ENCODE measurements at places on chromosomes 7 and 10.

- no peak for DNase-seq
These were observed 9.0 kb downstream of the SPOCK2 start for GRCh38 chr10:72079356-72079755.

DNA sequence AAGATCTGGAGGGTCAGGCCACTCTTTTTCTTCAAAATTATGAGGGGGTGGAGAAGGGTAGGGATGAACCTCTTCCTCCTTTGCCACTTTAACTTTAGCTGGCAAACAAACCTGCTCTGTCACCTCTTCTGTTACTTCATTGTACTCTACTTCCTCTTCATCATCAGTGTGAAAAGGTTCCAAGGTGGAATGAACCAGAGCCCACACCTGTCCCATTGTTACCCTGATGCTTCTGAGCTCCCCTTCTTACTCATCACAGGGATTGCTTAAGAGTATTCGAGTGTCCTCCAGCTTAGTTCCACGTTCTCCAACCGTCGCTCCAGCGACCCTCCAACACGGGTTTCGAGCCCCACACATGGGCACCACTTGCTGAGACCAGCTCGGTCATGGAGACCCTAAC lies 5.2 kb downstream of the MRPS24 start:
- no peak for DNase-seq

DNA sequence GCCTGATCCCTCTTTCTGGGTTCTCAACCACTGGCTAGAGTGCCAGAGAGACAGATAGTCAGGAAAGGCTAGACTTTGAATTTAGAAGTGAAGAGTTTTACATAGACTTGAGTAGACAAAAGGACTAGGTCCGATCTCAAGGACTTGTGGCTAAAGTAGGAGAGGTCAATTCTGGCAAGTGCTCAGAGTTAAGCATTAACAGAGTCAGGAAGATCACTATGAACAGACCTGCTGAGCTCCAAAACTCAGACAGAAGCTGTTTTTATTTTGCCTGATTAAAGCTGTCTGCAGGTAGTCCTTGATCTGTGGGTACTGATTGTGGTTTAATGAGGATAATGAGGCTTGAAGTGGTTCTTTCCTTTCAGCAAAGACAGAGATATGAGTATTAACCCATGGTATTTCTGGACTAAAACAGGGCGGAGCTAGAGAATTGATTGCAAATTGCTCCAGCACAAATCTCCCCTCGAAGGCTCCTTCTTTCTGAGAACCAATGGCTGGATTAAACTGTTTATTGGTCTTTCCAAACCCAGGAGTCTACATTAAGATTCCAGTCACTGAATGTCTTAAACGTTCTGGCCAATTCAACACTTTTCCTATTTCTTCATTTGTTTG lies 423.2 kb downstream of the IPMK start:
- no peak for DNase-seq

DNA sequence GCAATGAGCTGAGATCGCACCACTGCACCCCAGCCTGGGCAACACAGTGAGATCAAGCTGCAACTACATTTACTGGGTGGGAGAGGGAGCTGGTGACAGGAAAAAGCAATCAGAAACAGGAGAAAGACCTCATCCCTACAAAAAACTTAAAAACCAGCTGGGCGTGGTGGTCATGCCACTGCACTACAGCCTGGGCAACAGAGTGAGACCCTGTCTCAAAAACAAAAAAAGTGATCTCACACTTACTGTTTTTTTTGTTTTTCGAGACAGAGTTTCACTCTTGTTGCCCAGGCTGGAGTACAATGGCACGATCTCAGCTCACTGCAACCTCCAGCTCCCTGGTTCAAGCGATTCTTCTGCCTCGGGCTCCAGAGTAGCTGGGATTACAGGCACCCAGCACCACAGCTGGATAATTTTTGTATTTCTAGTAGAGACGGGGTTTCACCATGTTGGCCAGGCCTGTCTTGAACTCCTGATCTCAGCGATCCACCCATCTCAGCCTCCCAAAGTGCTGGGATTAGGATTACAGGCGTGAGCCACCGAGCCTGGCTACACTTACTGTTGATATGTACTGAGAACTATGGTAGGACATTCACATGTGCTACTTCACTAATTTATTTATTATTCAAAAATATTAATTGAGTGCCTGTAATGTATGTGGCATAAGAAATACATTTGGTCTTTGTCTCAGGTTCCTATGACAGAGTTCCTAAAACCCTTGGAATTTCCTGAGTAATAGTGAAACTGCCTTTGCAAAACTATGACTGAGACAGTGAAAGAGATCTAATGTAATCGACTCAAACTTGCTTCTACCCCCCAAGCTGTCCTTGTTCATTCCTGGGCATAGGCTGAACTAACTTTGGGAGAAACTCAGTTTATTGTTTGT lies 27.7 kb upstream of the NRBF2 start:
- no peak for DNase-seq

GRCh38 chr7:102107474-102108104 lies 179.1 kb upstream of the SH2B2 start:
- no peak for DNase-seq

DNA sequence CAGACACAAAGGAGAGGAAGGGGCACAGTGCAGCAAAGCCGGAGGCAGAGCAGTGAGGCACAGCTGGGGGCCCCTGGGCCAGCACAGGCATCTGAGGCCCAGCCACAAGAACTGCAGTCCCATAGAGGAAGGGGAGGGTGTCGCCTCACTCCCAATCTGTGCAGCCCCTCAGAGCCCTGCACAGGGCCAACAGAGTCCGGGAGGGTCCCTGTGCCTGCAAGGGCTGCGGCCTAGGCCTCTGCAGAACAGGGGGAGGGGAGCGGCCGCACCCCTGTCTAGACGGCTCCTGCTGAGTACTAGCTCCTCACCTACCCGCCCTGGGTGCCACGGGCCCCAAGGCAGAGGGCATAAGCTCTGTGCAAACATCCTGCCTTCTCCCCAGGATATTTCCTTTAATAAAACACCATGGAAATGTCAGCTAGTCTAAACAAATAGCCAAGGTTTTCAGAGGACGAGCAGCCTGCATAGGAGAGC lies 32.4 kb upstream of the RET start:
- no peak for DNase-seq

GRCh38 chr10:3955493-3955892 lies 170.5 kb upstream of the KLF6 start:
- DNase-seq: no peak

DNA sequence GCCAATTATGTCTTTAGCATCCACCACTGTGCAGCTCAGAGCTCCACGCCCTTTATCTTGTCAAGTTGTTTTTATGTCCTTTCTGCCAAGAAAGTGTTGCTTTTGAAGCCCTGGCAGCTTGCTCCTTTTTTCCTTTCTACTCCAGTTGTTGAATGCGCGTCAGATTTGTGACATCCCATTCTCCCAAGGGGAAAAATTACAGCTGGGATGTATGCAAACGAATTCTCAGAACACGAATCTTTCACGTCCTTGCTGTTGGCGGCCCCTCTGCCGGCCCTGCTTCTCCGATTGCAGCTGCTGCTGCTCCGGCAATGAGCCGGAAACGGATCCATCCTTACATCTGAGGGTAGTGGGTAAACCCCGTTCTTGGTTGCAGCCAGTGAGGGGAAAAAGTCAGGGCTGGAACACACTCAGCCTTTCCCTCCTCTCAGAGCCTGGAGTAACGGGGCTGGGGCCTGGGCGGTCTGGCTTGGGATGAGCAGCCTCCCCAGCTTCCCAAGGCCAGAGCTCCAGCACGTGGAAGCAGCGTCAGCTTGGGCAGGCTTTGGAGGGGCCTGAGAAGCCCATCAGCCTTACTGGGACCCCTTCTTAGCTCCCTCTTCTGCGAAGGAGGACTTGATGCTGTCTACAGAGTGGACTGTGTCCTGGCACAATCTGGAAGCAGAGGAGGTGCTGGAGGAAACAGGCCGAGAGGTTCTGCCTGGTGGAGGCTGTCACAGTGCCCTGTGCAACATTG lies 79.0 kb upstream of the CHST15 start:
- no peak for DNase-seq

- DNase-seq: no peak
These were observed 10.8 kb upstream of the INTS1 start for GRCh38 chr7:1514995-1515401.

GRCh38 chr10:110746254-110746826 lies 102.2 kb downstream of the RBM20 start:
- DNase-seq: no peak

DNA sequence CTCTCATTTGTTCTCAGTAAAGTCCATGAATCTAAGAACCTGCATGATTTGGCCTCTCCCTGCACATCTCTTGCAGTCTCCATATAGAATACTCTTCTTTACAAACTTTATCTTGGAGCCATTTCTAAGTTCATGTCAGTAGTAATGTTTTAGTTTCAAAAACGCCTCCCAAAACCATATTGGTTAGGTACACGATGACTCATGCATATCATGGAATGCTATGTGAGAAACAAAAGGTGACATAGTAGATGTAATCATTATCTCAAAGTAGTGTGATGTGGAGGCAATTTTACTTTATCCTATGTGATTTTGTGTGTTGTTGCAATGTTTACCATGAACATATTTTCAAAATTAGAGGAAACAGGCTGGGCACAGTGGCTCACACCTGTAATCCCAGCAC lies 520.7 kb downstream of the KCNMA1 start:
- DNase-seq: no peak

DNA sequence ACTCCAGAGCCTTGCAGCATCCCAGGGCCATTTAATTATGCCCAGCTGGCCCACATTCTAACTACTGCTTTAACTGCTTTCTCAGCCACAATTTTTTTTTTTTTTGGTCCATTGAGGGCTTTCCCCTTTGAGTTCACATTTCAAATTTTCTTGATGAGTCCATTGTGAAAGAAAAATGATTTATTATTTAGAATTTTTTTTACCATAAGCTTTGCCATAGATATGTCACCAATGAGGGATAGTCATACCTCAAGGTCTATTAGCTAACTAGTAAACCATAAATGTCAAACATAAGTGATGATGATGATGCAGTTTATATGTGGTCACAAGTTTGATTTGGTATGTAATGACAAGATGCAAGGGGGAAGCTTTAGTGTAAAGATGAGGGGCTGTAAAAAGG lies 282.9 kb downstream of the BICC1 start:
- DNase-seq: no peak

DNA sequence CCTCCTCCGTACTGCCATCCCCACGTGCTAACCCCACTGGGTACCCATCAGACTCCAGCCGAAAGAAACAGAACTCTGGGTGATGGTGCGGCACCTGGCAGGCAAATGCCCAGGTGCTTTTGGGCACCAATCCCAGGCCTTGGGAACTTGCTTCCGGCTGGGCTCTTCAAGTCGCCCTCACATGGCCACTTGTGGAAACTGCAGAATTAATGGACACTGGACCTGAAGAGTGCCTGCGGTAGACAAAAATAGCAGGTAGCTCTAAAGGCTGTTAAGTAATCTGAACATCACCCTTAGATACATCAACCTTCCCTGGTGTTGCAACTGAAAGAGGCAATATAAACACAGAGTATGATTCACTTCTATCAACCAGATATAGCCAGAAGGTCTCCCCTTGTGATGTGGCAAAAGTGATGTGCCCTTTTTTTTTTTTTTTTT lies 644.4 kb downstream of the GRM8 start:
- no peak for DNase-seq

DNA sequence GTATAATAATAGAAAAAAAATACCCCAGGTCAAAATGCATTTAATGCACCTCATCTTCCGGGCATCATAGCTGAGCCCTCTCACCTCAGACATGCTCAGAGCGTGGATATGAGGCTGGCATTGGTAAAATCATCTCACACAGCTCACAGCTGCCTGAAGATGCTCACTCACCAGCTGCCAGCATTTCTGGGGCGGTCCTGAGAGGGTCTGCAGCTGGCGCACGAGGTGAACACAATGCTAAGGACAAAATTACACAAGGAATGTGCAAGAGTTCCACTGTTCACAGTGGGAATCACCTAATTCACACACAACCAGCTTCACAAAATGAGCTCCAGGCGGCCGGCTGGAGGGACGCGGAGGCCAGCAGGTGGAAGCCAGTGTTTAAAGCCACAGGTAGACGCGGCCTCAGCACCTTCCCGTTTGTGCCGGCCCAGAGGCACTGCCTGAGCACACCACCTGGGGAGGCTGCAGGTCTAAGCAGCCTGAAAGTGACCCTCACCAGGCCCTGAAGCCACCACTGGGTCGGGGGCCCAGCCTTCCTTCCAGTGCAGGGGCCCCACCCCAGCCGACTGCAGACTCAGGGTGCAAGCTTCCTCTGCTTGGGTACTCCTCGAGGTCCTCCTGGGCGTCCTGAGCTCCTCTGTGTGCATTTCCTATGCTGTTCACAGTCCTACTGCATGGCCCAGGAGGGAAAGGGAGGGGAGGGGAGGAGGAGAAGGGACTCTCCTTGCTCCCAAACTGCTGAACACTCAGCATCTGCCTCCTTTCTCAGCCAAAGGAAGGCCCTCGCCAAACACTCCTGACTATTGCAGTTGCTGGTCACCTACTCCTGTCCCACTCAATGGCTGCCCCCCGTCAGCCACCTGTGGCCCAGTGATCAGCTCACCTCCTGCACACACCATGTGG lies 61.2 kb upstream of the FAM20C start:
- no peak for DNase-seq

DNA sequence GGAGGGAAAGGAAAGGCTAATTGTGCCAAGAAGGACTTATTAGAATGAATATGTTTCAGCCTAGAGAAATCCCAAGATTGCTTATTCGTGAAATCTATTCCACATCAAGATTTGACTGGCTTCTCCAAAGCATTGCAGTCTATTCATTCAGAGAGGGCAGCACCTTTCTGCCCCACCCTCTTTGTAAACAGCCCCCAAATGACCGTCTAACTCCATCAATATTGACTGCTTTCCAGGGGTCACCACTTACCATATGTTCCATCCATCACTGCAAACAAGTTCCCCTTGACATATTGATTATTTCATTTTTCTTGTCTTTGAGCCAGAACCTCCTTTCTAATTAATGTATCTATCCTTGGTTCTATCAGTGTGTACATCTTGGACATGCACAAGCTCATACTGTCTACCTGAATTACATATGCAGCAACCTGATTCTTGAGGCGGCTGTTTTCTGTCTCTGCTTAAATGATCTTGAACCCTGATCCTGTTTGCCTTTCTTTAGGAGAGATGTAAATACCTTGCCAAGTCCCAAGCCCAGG lies 44.2 kb upstream of the PTER start:
- no peak for DNase-seq

GRCh38 chr10:104300002-104300735 lies 31.2 kb downstream of the GSTO2 start:
- DNase-seq: no peak

DNA sequence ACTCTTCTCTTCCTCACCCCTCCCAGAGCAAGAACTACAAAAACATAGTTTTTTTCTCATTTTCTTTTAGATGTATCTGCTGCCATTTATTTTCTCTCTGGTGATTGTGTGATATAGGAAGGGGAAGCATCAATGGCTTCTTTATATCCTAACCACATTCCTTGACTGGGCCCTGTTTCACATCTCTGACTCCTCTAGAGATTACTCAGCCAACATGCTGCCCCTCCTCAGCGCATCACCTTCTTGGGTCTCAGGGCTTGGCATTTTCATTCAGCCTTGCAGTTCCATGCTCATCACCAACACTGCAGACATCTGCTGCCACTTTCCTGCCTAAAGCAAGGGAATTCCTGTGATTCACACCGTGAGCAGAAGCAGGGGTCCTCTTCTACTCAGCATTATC lies 705.5 kb downstream of the AUTS2 start:
- no peak for DNase-seq

GRCh38 chr7:1285556-1286301 lies 53.1 kb downstream of the UNCX start:
- no peak for DNase-seq

All from activated naive CD4-positive, alpha-beta T cell (primary cell).